ENCODE measurements at places on chromosomes 4 and X.
A peak's percentile ranks its signal among the peaks of the same experiment; 100 is the strongest.

- DNase-seq: no peak
Measured at GRCh38 chr4:176774852-176775251, 17.9 kb downstream of the VEGFC start.

- DNase-seq: no peak
Measured at GRCh38 chrX:41108463-41109205, 23.4 kb downstream of the USP9X start.

DNA sequence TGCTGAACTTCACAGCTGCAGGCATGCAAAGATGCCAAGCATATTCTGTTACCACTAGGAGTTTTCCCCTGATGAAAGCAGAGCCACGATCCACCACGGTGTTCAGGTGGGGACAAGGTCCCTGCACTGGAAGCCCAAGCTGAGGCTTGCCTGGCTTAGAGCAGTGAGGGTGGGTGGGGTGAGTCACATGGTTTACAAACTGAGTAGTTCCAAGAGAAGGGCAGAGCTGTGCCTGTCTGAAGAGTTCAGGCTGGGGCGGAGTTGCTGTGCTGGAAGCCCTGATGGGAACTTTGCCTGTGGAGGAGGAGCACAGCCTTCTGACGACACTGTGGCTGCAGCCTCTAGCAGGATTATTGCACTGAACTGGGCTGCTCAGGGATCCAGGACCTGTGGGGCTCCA, 45.5 kb downstream of the FAM9B start:
- DNase-seq: peak; percentile 80

DNA sequence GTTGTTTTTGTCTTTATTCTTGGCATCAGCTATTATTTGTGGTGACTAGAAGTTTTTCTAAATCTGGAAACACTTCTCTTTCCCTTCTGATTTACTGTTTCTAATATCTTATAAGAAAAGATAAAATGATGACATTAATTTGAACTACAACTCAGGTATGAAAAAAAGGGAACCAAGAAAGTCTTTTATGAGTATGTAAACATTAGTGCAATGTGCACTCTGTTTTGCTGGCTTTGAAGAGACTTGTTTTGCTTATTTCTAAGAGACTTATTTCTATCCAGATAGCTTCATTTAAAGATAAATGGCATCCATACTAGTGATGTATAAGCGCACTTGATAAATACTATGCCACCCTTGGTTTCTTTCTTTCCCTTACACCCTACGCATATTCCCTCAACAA, 10.1 kb upstream of the AMBN start:
- DNase-seq: no peak

GRCh38 chr4:144705601-144706590, 59.9 kb downstream of the HHIP start:
- DNase-seq: no peak

GRCh38 chr4:70754990-70755688, 33.4 kb downstream of the RUFY3 start:
- DNase-seq: no peak

DNA sequence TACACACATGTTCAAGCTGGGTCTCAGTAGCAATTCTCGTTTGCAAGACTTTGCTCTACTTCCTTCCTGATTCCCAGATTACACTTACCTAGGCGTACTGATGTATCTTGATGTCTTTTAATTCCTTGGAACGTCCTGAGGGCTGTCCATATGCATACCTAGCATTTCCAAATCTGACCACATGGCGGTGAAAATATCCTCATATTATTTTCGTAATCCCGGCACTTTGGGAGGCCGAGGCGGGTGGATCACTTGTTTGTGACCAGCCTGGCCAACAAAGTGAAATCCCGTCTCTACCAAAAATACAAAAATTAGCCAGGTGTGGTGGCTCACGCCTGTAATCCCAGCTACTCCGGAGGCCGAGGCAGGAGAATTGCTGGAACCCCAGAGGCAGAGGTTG, 1786.3 kb upstream of the TENM3 start:
- DNase-seq: no peak

DNA sequence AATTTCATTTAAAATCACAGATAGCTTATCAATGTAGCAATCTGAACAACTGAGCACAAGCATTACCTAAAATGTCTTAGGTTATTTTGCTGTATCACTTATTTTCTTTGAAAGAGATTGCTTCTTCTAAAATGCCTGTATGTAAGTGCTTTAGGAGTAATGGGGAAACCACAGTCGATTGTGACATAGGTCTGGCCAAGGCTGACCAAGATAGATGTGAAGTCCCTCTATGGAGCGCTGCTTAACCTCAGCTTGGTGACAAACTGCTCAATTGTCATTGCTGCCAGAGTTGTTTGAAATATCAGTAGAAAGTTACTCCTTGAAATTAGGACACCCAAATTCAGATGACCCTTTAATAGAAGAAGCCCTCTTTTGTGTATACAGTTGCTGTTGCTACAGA, 401.9 kb upstream of the NDST4 start:
- DNase-seq: no peak

DNA sequence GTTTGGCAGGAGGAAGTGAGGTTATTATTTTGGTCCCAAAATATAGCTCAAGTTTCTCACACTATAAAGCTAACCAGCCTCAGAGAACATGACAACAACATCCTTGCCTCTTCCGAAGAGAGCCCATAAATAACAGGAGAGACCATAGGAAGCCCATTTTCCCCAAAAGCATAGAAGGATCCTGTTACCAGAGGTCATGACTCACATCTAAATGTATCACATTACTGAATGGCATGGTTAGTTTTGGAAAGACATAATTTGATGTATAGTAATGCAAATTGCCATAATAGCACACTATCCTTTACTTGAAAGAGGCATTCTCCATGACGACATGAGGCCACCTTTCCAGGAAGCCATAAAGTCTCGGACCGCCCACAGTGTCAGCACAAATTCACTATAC, 238.8 kb upstream of the GRIA3 start:
- no peak for DNase-seq

GRCh38 chrX:47172549-47172948, 21.1 kb upstream of the UBA1 start:
- no peak for DNase-seq

- no peak for DNase-seq
Measured at GRCh38 chr4:126338548-126338947, 1023.8 kb downstream of the FAT4 start.

GRCh38 chrX:136386826-136387225, 86.1 kb downstream of the ADGRG4 start:
- no peak for DNase-seq

- peak; percentile 31 for DNase-seq
Measured at GRCh38 chr4:5572114-5572513, 136.2 kb downstream of the EVC2 start.

DNA sequence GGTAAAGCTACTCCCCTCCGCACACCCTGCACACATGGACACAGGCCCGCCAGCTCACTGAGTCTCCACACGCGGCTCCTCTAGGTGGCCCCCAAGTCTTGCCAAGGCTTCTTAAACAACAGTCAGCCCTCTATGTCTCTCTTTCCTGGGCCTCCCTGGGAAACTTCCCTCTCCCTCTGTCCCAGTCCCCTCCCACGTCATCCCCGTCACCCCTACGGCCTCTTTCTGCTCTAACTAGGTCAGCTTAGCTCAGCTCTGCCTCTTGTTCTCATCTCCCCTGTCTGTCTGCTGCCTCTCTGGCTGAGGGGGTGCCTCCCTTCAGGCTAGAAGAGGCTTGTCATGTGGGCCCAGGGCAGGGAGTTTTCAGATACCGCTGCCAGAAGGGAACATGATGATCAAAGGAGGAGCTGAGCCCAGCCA, 38.8 kb downstream of the SEPTIN6 start:
- no peak for DNase-seq

DNA sequence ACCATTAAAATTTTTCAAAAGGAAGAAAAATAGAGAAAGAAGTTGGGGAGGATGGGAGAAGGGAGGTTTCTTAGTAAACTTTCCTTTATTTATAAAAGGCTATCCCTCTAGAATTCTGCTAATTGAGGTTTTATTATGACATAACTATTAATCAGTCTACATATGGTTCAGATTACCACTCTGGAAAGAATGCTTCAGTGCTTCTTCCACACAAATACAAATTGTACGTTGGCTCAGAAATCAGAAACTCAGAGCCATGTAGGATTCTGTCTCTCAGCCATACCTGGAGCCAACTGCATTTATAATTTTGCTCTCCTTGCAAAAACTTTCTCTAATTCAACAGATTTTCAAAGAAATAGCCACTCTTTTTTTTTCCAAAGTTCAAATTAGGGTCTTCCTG, 37.1 kb downstream of the SRPX start:
- peak; percentile 9 for DNase-seq

DNA sequence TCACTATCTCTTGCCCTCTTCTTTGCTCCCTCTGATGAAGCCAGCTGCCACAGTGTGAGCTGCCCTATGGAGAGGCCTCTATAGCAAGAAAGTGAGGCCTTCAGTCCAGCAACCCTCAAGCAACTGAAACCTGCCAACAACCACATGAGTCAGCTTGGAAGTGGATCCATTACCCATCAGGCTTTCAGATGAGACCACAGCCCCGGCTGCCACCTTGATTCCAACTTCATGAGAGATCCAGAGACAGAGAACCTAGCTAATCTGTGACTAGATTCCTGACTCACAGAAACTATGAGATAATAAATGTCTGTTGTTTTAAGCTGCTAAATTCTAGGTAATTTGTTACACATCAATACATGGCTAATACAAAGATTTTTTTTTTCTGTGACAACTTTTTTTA, 20.4 kb upstream of the WAS start:
- no peak for DNase-seq

GRCh38 chr4:189200353-189200752, 740.3 kb upstream of the FRG1 start:
- no peak for DNase-seq

All from AG20443 (cell line).